ENCODE measurements at places on chromosomes 16 and 17.

- no peak for DNase-seq
Measured at GRCh38 chr16:56824331-56824730, 40.7 kb upstream of the SLC12A3 start.

DNA sequence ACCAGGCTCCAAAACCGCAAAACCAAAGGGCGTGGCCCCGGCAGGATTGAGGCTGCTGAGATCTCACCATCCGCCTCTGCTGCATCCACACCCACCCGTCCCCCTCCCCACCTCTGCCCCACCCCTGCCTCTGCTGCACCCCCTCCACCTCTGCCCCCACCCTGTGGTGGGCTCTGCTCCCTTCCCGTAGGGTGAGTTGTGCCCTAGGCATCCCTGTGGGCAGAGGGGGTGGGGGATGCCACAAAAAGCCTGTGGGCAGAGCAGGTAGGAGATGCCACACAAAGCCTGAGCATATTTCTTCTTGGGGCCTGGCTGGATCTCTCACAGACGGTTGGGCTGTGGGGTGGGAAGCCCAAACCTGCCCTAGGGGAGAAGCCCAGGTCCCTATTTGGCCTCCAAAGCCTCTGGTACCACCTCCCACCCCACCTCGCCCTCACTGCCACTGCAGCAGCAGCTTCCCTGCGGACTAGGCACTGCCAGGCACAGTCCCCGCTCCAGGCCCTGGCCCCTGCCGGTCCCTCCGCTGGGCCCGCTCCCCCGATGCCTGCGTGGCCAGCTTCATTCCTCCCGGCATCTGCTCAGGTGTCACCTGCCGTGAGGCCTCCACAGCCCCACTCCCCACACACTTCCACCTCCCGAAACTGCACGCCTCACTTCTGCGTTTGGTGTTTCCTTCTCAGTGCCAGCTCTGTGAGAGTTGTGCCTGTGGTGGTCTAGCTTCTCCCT, 11.3 kb upstream of the PABPN1L start:
- DNase-seq: no peak

GRCh38 chr17:73947281-73947965, 256.1 kb upstream of the RPL38 start:
- DNase-seq: no peak

GRCh38 chr17:6104956-6105648, 34.9 kb downstream of the WSCD1 start:
- no peak for DNase-seq

DNA sequence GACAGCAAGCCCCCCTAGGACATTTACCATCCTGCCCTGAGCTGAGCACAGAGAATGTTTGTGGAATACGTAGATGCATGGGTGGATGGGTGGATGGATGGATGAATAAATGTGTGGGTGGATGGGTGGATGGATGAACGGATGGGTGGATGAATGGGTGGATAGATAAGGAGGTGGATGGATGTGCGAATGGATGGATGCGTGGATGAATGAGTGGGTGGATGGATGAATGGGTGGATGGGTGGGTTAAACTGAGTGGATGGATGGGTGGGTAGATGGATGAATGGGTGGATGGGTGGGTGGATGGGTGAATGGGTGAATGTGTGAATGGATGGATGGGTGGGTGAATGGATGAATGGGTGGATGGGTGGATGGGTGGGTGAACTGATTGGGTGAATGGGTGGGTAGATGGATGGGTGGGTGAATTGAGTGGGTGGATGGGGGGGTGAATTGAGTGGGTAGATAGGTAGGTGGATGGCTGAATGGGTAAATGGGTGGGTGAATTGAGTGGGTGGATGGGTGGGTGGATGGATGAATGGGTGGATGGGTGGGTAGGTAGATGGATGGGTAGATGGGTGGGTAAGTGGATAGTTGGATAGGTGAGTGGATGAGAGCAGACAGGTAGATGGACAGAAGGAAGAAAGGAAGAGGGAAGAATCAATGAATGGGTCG, 5.2 kb downstream of the TMC6 start:
- DNase-seq: no peak

- no peak for DNase-seq
Measured at GRCh38 chr17:65093930-65094329, 37.4 kb upstream of the GNA13 start.

DNA sequence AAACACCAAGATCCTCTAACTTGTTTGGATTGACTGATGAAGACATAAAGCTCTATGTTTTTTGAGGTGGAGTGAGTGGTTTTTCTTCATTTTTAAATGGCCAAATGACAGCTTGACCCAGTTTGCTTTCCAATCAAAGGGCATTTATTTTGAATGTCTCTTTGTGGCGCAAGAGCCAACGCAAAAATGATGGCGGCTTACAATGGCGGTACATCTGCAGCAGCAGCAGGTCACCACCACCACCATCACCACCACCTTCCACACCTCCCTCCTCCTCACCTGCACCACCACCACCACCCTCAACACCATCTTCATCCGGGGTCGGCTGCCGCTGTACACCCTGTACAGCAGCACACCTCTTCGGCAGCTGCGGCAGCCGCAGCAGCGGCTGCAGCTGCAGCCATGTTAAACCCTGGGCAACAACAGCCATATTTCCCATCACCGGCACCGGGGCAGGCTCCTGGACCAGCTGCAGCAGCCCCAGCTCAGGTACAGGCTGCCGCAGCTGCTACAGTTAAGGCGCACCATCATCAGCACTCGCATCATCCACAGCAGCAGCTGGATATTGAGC, 329 bp downstream of the NLK start:
- no peak for DNase-seq

DNA sequence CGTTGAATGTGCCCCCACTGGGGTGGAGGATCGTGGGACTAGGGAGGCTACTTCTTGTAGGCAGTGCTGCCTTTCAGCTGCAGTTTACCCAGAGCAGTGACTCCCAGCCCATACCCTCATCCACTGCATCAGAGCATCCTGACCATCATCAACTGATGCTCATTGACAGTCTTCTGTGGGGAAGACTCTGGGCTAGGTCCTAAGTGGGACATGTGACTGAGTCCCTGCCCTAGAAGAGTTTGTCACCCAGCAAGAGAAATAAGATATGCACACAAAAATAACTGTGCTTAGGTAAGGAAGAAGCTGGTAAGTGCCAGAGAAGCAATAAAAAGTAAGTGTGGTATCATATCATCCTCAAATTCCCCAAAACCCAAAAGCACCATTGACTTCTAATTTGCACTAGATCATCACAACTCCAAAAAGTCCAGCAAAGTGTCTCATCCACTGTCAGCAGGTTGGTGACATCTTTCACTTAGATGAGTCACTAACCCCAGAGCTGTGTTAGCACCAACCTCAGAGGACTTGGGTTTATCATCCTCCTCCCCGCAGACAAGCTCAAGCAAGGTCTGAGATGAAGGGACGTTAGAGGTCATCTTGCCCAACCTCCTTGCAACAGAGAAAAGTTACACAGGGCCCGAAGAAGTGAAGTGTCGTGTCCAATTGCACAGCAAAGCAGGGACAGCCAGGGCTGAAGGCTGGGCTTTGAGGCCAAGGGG, 99.0 kb downstream of the CCDC182 start:
- DNase-seq: no peak
